ENCODE measurements at places on chromosomes 6 and 20.

GRCh38 chr6:137231895-137232294 lies 12.7 kb upstream of the IFNGR1 start:
- no peak for DNase-seq

- DNase-seq, result no peak
These were observed 74.9 kb upstream of the FOXP4 start for GRCh38 chr6:41471064-41471895.

- DNase-seq, result no peak
These were observed 9.9 kb downstream of the LAMA5 start for GRCh38 chr20:62357187-62357667.

DNA sequence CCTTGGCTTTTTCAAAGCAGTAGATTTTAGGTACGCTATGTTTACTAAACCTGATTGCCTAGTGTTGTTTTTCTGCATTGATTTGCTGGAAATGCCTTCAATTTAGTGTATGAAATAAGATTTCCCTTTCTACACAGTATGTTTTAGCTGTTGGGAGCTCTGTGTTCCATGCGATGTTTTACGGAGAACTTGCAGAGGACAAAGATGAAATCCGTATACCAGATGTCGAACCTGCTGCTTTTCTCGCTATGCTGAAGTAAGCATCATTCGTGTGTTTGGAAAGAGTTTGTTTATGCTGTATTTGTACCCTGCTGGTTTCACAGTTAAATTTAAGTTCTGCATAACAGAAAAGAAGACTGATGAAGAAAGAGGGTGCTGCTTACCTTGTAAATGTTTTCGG lies 1.9 kb downstream of the BTBD3 start:
- DNase-seq, result no peak

GRCh38 chr6:119277052-119277451 lies 72.5 kb downstream of the MAN1A1 start:
- no peak for DNase-seq

DNA sequence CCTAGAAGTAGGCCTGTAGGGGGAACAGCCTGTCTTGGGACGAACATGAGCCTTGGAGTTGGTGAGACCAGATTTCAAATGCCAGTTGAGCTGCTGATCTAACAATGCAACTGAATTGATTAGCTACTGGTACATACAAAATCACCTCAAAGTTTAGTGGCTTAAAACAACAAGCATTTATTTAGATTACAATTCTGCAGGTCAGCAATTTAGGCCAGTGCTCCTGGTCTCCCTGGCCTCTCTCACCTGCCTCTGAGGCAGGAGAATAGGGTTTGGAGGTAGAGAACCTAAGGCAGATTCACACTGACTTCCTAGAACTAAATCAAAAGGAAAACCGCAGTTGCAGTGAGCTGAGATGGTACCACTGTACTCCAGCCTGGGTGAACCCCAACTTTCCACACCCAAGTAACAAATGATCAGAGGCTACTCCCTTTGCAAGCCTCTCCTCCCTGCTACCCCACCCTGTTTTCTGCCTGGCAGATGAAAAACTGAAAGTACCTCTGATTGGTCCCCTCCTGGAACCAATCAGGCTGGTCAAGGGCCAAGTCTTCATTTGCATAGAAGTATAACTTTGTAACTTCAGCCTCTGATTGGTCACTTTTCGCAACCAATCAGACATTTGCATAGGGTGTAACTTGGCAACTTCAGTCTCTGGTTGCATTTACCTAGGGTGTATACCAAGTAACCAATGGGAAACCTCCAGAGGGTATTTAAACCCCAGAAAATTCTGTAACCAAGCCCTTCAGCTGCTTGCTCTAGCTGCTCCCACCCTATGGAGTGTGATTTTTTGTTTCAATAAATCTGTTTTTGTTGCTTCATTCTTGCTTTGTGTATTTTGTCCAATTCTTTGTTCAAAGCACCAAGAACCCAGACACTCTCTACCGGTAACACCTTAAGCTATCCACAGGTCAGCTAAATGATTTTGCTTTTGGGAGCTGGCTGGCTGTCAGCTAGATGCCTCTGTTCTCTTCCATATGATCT lies 8.1 kb upstream of the UBR2 start:
- DNase-seq, result no peak

- no peak for DNase-seq
These were observed 16.0 kb downstream of the TM9SF4 start for GRCh38 chr20:32125506-32125905.

GRCh38 chr20:445514-446336 lies 16.6 kb downstream of the TBC1D20 start:
- no peak for DNase-seq

DNA sequence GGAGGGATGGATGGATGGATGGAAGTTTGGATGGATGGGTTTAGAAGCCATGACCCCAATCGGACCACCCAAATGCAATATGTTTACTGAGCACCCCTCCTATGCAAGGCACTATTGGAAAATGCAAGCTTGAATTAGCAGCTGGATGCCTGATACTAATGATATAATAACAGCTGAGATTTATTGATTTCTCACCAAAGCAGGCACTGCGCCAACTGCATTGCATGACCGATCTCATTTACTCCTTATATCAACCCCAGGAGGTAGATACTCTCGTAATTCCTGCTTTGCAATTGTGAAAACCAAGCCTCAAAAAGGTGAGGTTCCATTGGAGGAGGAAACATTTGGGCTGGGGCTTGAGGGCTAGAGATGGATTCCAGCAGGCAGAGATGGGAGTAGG lies 89.7 kb downstream of the KCNB1 start:
- no peak for DNase-seq

GRCh38 chr6:108658174-108658573 lies 97.5 kb downstream of the FOXO3 start:
- DNase-seq, result no peak

Measured in AG09319 (cell line).